ENCODE measurements at places on chromosomes 7 and 10. TPM values are rescaled to one million over a fixed set of nuclear protein-coding genes. Genes with fewer than 3 reads are reported as not detected.

Gene BCAP29
- 54.1 TPM for total RNA-seq

Gene CLDN3
- total RNA-seq = not detected

Gene BMI1
- total RNA-seq = 54.5 TPM

Gene TMEM196
- total RNA-seq = not detected

Gene HMX2
- not detected for total RNA-seq

Gene BMPER
- total RNA-seq = 86.9 TPM

Gene MEOX2
- total RNA-seq = 2.9 TPM

Gene CCDC7
- 7.4 TPM for total RNA-seq

Gene EN2
- total RNA-seq = 0.37 TPM

Gene JAKMIP3
- total RNA-seq = 0.19 TPM

Gene AEBP1
- total RNA-seq = 165 TPM

Gene ITGB8
- total RNA-seq = 2.4 TPM

Gene TMEM140
- 25.7 TPM for total RNA-seq

Gene PPP1R3A
- total RNA-seq = not detected

Gene C7orf57
- total RNA-seq = not detected

Gene NPFFR1
- not detected for total RNA-seq

Gene ZNF862
- 10.2 TPM for total RNA-seq

Gene DGKB
- total RNA-seq = not detected

Gene TIAL1
- total RNA-seq = 49.4 TPM

Gene OR2A5
- total RNA-seq = not detected

Gene STN1
- total RNA-seq = 18.8 TPM

Gene ACTL6B
- total RNA-seq = not detected
